ENCODE measurements at places on chromosomes 3 and 15. TPM values are rescaled to one million over a fixed set of nuclear protein-coding genes. Genes with fewer than 3 reads are reported as not detected.

DNA sequence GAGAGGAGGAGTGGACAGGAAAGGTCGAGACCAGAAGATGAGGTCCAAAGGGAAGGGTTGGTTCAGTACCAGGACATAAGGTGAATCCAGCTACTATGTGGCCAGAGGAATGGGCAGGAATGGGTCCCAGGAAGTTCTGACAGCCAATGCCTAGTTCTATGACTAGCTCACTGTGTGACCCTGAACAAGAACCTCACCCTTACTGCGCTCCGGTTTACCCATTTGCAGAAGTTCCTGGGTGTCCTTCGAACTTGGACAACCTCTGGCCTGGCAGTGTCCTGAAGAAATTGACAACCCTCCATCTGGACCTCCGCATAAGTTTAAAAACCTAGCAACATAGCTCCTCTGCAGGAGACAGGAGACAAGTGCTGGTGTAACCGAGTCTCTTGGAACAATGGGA, 12.2 kb upstream of the PSTPIP1 start:
- no peak overlapping the region for H3K27ac ChIP-seq
- H3K4me3 ChIP-seq: no peak overlapping the region
- no peak for DNase-seq
- no peaks in the 10 kb centered on the region for H3K36me3 ChIP-seq
- H3K27me3 ChIP-seq: no peaks in the 10 kb centered on the region

DNA sequence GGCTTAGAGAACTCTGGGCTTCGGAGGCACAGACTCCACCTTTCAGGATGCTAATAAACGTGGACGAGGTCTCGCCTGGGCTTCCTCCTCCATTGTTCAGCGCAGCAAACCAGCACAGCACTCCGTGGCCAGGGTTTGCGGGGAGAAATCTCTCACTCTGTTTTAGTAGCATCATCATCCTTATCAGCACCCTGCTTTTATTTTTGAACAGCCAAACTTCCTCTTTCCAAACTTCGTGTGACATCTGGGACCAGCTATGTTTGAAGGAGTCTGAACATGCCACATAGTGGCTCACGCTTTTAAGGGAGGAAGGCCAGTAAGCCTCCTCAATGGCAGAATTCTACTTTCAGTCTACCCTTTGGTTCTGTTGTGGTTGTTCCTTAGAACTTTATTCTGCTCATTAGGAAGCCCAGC, 149.0 kb downstream of the PGPEP1L start:
- no peak overlapping the region for H3K4me3 ChIP-seq
- no peaks in the 10 kb centered on the region for H3K36me3 ChIP-seq
- no peaks in the 10 kb centered on the region for H3K27me3 ChIP-seq
- no peak for DNase-seq
- H3K27ac ChIP-seq: peak overlapping the region; percentile 34

GRCh38 chr3:43894176-43895049, 203.7 kb downstream of the ABHD5 start:
- no peaks in the 10 kb centered on the region for H3K36me3 ChIP-seq
- no peaks in the 10 kb centered on the region for H3K27me3 ChIP-seq
- H3K27ac ChIP-seq: no peak overlapping the region
- H3K4me3 ChIP-seq: no peak overlapping the region
- DNase-seq: peak; percentile 34
- H3K4me1 ChIP-seq: no peaks in the 10 kb centered on the region

DNA sequence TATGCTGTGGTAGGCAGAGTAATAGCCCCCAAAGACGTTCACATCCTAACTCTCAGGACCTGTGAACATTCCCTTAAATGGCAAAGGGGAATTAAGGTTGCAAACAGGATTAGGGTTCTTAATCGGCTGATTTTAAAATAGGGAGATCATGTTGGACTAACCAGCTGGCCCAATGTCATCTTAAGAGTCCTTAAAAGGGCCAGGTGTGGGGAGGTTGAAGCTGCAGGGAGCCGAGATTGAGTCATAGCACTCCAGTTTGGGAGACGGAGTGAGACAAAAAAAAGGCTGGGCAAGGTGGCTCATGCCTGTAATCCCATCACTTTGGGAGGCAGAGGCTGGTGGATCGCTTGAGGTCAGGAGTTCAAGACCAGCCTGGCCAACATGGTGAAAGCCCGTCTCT, 1.6 kb upstream of the FLNB start:
- no peak overlapping the region for H3K4me3 ChIP-seq
- DNase-seq: no peak
- H3K36me3 ChIP-seq: no peaks in the 10 kb centered on the region
- no peaks in the 10 kb centered on the region for H3K27me3 ChIP-seq

GRCh38 chr3:118766306-118766669, 268.4 kb downstream of the IGSF11 start:
- no peak overlapping the region for H3K27ac ChIP-seq
- H3K36me3 ChIP-seq: no peaks in the 10 kb centered on the region
- H3K4me3 ChIP-seq: no peak overlapping the region
- no peaks in the 10 kb centered on the region for H3K4me1 ChIP-seq
- H3K27me3 ChIP-seq: no peaks in the 10 kb centered on the region
- DNase-seq: no peak

DNA sequence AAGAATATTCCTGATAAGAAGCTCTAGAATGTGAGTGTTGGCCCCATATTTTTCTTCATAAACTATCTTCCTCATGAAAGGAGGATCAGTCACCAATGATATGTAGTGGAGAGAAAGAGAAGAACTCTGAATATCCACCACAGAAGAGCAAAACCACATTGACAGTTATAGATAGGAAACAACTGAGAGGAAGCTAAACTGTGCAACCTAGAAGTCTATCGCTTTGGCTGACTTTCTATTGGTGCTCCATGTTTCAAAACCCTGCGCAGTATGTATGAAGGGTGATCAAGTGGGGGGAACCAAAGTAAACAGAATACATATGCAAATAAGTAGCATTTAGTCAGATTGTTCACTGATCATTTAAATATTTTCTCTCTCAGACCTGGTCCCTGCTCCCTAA, 41.0 kb upstream of the ZNF280D start:
- no peaks in the 10 kb centered on the region for H3K27me3 ChIP-seq
- H3K4me3 ChIP-seq: no peak overlapping the region
- H3K4me1 ChIP-seq: no peaks in the 10 kb centered on the region

DNA sequence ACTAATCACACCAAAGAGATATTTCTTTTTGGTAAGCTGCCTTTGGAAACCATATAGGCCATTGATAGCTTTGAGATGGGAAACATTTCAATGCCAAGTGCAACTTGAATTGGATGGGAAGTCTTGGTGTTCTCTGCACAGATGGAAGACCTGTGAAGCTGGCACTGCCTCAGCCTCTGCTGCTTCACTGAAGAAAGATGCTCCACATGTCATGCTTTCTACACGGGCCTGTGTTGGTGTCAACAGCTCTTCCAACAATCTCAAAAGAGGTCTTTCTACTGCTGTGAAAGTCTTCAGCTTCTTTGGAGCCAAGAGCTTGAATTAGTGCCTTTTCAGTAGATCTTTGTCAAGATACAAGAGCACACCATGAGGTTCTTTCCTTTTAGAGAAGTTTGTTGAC, 169.0 kb downstream of the SPATA16 start:
- no peaks in the 10 kb centered on the region for H3K4me1 ChIP-seq
- no peak overlapping the region for H3K4me3 ChIP-seq
- no peaks in the 10 kb centered on the region for H3K36me3 ChIP-seq
- no peaks in the 10 kb centered on the region for H3K27me3 ChIP-seq
- H3K27ac ChIP-seq: no peak overlapping the region
- DNase-seq: no peak

GRCh38 chr15:40054605-40054854, 15.5 kb upstream of the SRP14 start:
- H3K27ac ChIP-seq: no peak overlapping the region
- DNase-seq: no peak
- no peak overlapping the region for H3K4me3 ChIP-seq
- H3K4me1 ChIP-seq: no peaks in the 10 kb centered on the region
- H3K27me3 ChIP-seq: no peaks in the 10 kb centered on the region

DNA sequence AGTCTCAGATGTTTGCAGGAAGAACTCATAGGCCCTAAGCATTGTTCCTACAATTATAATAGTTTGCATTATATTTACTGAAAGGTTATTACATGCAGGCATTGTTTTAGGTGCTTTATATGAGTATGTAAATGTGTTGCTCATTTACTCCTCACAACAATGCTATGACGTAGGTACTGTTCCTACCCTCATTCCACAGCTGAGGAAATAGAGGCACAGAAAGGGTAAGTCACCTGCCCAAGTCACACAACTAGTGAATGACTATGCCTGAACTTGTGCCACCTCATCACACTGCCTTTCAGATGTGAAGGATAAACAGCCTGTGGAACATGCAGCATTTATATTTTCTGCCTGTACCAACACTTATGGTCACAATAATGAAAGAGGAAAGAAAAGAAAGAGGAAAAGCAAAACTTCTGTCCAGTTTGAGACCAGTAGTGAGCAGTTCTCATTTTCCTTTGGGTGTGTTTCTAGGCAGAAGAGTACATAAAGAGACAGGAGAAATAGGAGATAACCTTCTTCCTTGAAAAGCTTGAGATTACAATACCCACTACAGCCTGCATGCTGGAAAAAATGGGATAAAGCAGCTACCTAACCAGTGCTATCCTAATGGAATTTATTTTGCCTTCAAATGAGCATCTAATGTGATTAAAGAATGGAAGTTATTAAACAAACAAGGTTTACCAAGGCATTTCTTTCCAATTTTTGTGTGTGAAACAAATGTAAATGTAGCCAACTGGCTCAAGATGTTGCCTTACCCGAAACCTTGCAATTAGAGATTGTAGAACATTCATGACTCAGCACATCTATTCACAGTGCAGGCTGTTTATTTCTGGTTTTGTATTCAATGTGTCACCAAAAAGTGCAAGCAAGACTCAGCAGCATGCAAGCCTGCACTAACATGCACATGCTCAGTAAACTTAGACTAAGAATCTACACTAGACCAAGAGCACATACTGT, 20.5 kb upstream of the ENTPD3 start:
- H3K4me3 ChIP-seq: no peak overlapping the region
- no peaks in the 10 kb centered on the region for H3K36me3 ChIP-seq
- no peak for DNase-seq

DNA sequence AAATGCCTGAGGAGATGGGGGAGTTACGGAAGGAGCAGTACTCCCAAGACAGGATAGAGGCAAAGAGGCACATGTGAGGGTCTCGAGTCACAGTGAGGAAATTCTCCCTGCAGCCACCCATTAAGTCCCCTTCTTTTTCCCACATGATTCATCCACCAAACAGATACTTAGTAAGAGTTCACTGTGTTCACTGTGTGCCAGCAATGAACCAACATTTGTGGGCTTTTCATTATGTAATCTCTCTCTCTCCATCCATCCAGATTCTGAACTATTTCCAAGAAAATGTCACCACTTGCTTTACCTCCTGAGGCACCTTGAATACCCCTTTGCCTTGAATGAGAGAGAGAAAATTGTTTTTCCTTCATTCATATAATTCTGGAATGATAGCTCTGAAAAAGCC, 24.6 kb upstream of the LRRFIP2 start:
- H3K27me3 ChIP-seq: no peaks in the 10 kb centered on the region
- H3K27ac ChIP-seq: no peak overlapping the region
- H3K4me1 ChIP-seq: no peaks in the 10 kb centered on the region

- H3K4me1 ChIP-seq: no peaks in the 10 kb centered on the region
- H3K27ac ChIP-seq: peak overlapping the region; percentile 15
- peak; percentile 63 for DNase-seq
- no peaks in the 10 kb centered on the region for H3K27me3 ChIP-seq
- H3K36me3 ChIP-seq: no peaks in the 10 kb centered on the region
Observed at GRCh38 chr15:25671132-25671531, 192.0 kb downstream of the ATP10A start.

GRCh38 chr15:51798281-51798680, 31.2 kb upstream of the TMOD3 start:
- no peaks in the 10 kb centered on the region for H3K27me3 ChIP-seq
- H3K36me3 ChIP-seq: no peaks in the 10 kb centered on the region
- H3K4me1 ChIP-seq: no peaks in the 10 kb centered on the region

DNA sequence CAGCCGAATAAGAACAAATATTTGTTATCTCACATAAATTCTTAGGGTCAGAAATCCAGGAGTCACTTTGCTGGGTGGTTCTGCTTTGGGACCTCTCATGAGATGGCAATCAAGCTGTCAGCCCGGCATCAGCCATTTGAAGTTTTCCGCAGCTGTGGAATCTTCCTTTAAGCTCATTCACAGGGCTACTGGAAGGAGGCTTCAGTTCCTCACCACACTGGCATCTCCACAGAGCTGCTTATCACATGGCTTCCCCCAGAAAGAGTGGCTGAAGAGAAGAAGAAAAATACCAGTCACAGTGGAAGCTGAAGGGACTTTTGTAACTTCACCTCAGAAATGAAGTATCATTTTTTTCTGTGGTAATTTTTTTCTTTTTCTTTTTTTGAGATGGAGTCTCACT, 267.7 kb downstream of the CHL1 start:
- H3K4me1 ChIP-seq: no peaks in the 10 kb centered on the region
- H3K27me3 ChIP-seq: no peaks in the 10 kb centered on the region
- H3K27ac ChIP-seq: no peak overlapping the region
- no peak for DNase-seq
- H3K4me3 ChIP-seq: no peak overlapping the region

The IMPG2 gene
- total RNA-seq: 0.70 TPM

The MEX3B gene
- 2.4 TPM for total RNA-seq

The XCR1 gene
- not detected for total RNA-seq

The WDR72 gene
- total RNA-seq: 0.15 TPM

The TMF1 gene
- total RNA-seq: 69.3 TPM

The ITIH3 gene
- 1.3 TPM for total RNA-seq

The AHSG gene
- not detected for total RNA-seq

The MASP1 gene
- total RNA-seq: 121 TPM

The HYAL1 gene
- total RNA-seq: 30.5 TPM

The TMEM115 gene
- total RNA-seq: 61.7 TPM

The AMIGO3 gene
- not detected for total RNA-seq

All from uterus (tissue), 4 donors.